ENCODE measurements at places on chromosomes 5 and 9.
A peak's percentile ranks its signal among the peaks of the same experiment; 100 is the strongest.

DNA sequence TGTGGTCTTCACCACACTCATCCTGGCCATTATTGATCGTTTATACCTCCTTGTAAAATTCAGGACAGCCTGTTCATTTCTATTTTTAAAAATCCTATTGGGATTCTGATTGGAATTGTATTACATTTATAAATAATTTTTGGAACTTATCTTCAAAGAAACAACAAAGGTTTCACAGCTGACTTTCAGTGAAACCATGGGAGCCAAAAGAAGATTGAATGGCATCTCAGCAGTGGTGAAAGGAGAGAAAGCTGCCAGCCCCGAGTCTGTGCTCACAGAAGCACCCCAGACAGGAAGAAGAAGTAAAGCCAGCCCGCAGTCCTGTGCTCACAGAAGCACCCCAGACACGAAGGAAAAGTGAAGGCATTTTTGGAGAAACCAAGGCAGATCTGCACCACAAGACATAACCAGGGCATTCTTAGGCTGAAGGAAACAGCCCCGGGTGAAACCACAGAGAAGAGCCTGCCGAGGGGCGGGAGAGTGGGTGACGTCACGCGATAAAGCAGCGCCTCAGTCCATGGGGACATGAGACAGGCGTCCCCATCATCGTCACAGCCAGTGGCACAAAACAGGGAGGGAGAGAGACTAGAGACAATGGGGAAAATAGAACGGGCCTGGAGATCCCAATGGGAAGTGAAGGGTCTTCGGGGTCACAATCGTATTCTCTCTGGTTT, 42.5 kb upstream of the SLC9A3 start:
- no peak for DNase-seq

DNA sequence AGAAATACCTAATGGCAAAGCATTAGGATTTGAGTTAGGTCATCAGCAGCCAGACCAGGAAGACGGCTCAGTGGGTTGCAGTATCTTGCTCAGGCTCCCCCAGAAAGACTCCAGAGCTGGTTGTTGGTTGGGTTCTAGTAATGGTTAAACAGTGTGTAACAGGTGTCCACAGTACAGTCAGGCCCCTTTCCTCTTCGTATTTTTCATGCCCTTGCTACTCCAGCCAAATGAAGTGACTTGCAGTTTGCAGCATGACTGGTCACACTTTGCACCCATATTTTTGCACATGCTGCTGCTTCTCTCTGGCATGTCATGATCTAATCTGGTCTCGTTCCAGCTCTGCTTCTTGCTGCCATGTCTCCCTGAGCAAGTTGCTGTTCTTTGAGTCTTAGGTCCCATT, 60.6 kb upstream of the TRPC7 start:
- DNase-seq, result no peak

DNA sequence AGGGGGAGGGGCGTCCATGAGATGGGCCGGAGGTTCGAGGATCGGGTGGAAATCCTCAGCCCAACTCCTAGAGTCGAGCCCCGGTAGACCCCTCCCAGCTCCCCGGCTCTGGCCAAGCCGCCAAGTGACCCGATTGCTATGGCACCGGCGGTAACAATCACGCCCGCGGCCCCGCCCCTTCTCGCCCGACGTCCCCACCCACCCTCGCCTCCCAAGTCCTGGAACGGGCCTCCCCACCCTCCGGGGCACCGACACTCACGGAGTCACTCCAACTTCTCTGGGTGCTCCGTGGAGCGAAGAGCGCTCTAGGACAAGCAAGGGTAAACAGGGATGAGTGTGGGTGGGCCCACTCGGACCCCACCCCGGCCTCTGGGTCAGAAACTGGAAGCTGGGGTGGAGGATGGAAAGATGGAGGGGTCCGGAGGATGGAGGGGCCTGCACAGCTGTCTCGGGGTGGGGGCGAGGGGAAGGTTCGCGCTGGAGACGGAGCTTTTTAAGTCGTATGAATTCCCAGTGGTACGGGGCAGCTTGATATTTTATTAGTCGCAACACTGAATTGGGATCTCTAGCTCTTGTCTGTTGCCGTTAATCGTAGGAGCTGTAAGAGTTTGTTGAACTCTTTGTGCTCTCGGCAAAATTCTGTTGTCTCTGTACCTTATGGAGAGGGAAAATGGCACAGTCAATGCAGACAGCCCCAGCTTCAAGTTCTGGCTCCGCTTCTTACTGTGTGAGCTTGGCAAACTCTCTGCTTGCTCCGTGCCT, at the start of gene SPACA9:
Gene SPACA9 (plus strand): TSS at position 204 of the 762 bp plus-strand sequence. CDS start 5,050 bp downstream, outside the sequence.
- peak; percentile 54 for DNase-seq

- DNase-seq, result no peak
Observed at GRCh38 chr5:35247648-35248034, 17.4 kb upstream of the PRLR start.

- DNase-seq, result no peak
Observed at GRCh38 chr9:85586684-85587083, 155.1 kb downstream of the AGTPBP1 start.

- peak; percentile 24 for DNase-seq
Observed at GRCh38 chr5:140632366-140633020, 482 bp downstream of the CD14 start.

GRCh38 chr5:1106385-1107166, 5.3 kb downstream of the SLC12A7 start:
- DNase-seq, result no peak

All from fibroblast of skin of scalp (primary cell).